ENCODE measurements at places on chromosomes 13 and 19.

GRCh38 chr19:40802300-40803169 lies 3.5 kb downstream of the EGLN2 start:
- no peak for DNase-seq

GRCh38 chr13:61900033-61900432 lies 484.4 kb upstream of the PCDH20 start:
- no peak for DNase-seq

- DNase-seq, result no peak
Measured at GRCh38 chr19:4870025-4870700, 2.7 kb upstream of the PLIN3 start.

DNA sequence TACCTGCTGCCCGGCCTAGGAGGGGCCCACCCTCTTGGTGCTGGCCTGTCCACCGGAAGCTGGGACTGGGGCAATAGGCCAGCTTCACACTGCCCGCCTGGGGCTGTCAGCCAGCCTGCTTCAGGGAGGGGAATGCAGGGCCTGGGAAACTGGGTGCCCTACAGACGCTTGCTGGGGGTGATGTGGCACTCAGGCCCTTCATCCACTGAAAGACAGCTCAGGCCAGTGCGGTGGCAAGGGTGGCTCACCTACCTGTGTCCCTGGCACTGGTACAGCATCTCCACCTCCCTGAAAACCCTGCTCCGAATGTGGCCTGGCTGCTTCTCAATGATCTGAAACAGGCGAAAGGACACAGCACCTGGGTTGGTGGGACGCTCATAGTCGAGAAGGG lies 7.8 kb downstream of the MKNK2 start:
- DNase-seq, result no peak

GRCh38 chr19:6773323-6773931 lies 919 bp downstream of the VAV1 start:
- DNase-seq, result peak; percentile 29

GRCh38 chr13:27917121-27917947 lies 2.5 kb upstream of the PDX1 start:
- DNase-seq, result no peak

DNA sequence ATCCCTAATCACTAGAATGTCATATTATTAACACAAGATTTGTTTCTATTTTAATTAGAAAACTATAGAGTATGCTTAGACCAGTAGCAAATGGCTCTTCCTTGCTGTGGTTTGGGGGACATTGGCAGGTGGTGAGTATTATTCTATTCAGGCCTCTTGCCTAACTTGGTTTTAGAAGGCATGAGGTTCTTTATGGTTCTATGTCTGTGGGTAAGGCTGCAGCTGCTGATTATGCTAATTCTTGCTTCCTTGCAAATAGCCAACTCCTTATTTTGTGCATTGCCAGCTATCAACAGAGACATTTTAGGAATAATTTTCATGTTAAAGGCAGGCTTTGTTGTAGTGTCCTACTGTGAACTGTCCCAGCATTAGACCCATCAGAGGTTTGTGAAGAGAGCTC lies 1344.9 kb downstream of the UQCRFS1 start:
- DNase-seq, result no peak

- DNase-seq, result no peak
Measured at GRCh38 chr13:79810669-79811068, 329.7 kb downstream of the NDFIP2 start.

DNA sequence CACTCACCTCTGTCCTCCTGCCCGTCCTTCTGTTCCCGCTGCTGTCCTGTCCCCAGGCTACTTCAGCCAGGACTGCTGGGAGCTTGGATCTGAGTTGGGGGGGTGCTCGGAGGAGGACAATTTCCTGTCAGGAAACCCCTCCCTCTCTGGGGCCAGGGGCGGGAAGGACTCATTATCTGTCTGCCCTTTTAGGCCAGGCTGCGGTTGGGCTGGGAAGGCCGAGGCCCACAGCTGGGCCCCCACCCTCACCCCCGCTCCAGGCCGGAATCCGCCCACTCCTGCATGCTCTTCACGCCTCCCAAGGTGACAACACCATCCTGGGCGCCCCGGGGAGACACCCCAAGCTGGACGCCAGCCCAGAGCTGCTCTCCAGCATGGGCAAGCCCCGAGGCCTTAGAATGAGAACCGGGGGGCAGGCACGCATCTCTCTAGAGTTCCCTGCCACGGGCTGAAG lies at the start of gene EXOC3L2:
EXOC3L2 (minus strand) TSS at position 74 of the 454 bp plus-strand sequence. CDS start 6,362 bp downstream, outside the sequence.
- DNase-seq, result no peak

DNA sequence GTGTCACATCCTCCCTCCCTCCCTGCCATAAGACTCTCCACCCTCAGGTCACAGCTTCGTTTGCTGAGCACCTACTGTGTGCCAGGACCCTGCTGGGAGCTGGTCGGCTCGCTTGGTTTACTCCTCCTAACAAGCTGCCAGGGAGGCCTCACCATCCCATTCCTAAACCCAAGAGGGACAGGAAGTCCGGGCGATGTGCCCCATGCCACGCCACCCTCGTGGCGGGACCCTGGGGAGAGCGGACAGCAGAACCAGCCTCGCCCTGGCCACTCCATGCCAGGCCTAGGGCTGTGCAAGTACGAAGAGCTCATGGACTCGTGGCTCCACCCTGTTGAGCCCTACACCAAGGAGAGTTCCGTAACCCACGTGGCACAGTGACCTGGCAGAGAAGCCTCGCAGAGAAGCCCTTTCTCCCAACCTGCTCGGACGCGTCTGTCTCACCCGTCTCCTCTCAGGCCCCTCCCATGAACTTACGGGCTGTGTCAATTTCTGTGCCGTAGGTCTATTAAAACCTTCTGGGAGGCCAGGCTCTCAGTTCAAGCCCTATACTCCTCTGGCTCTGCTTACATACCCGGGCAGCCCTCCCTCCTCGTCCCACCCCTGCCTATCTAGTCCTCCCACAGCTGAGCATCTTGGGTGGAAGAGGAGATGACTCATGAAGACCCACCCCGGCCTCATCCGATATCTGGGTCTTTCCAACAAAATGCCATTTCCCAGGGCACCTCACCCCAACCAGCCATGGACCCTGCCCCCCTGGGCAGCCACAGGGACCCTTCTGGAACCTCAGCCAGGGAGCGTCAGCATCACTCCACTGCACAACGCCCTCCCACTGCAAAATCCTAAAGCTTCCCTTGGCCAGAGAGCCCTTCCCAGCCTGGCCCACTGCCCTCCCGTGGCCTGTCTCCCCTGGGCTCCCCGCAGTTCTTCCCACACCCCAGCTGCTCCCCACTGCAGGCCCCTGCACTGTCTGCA lies 2.6 kb downstream of the UBXN6 start:
- DNase-seq, result no peak

- DNase-seq, result no peak
Measured at GRCh38 chr13:101382701-101383100, 33.6 kb downstream of the NALCN start.

- DNase-seq, result no peak
Measured at GRCh38 chr13:111393221-111393790, 72.9 kb downstream of the TEX29 start.

DNA sequence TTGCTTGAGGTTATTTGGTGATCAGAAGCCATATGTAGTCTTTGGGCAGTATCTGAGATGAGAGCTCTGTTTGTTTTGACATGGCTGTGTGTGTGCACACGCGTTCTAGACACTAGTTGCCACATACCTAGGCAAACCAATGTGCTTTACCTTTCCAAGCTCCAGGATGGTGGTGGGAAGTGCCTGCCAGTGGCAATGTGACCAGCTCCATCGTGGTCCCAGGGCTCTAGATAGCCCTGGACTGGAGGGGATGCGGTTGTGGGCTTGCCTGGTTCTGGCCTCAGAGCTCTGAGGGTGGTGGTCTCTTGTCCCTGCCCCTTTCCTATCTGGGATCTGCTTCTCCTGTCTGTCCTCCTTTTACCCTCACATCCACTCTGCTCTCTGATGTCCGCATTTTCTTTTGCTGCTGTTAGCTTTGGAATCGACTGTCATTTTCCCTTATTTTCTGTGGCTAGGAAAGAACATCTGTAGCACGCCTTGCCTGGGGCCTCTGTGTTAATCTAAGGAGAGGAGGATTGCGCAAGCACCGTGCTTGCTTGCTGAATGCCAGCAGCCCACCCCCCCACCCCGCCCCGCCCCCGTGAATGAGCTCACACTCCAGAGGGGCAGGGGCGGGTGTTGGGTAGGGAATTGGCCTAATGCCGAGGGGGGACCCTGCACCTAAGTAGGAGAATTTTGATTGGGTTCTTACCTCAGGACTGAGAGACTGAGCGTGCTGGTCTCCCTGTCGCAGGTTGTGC lies 89.5 kb downstream of the ARHGEF7 start:
- DNase-seq, result no peak

GRCh38 chr13:36059321-36059720 lies 71.9 kb downstream of the DCLK1 start:
- DNase-seq, result no peak

GRCh38 chr13:113811081-113811928 lies 52.3 kb downstream of the TMEM255B start:
- no peak for DNase-seq
